ENCODE measurements at places on chromosomes 7 and 10.

GRCh38 chr10:100730725-100731406 lies 14.5 kb upstream of the PAX2 start:
- no peak for DNase-seq

GRCh38 chr10:4062751-4063150 lies 277.7 kb upstream of the KLF6 start:
- no peak for DNase-seq

DNA sequence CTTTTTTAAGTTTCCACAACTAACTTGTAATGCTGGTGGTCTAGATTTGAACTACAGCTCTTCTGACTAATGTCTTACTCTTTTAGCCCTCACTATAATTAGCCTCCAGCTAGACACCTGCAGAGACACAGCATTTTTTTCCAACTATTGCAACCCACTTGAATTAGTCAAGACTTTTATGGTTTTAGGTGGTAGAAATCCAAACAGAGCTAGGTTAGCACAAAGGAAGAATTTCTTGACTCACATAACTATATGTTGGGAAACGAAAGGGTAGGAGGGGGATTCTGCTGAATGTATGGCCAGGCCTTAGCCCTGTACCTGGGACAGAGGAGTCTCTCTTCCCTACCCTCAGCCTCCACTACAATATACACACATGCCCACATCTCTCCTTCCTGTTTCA lies 586.1 kb downstream of the INHBA start:
- DNase-seq = no peak

- no peak for DNase-seq
Measured at GRCh38 chr10:8273749-8274148, 219.3 kb downstream of the GATA3 start.

GRCh38 chr7:16315280-16315679 lies 106.1 kb downstream of the CRPPA start:
- no peak for DNase-seq

- no peak for DNase-seq
Measured at GRCh38 chr10:1299041-1299726, 243.0 kb downstream of the WDR37 start.

- DNase-seq = no peak
Measured at GRCh38 chr7:106936236-106936635, 71.2 kb downstream of the PIK3CG start.

DNA sequence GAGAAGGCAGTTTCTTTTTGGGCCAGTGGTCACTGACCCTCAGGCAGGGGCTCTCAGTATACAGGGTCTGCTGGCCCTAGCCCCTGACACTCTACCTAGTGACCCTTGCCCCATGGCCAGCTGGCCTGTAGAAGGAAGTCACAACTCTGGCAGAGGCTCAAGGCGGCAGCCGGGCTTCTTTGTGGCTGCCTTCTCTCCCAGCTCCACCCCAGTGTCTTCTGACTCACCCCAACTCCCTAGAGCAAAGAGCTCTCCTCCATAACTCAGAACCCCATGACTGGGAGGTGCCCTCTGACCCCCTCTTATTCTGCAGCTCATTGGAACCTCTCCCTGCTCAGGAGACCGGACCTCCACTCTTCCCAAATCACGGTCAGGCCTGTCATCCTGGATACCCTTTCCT lies 358.2 kb downstream of the FGFR2 start:
- DNase-seq = no peak

GRCh38 chr10:125169279-125169678 lies 8.9 kb upstream of the CTBP2 start:
- no peak for DNase-seq

GRCh38 chr7:117385363-117386109 lies 41.8 kb downstream of the ASZ1 start:
- DNase-seq = peak; percentile 36

- no peak for DNase-seq
Measured at GRCh38 chr7:83550100-83550499, 98.8 kb downstream of the SEMA3E start.

GRCh38 chr7:128913870-128914565 lies 3.5 kb upstream of the KCP start:
- no peak for DNase-seq

- no peak for DNase-seq
Measured at GRCh38 chr7:20201380-20201779, 15.8 kb downstream of the MACC1 start.

DNA sequence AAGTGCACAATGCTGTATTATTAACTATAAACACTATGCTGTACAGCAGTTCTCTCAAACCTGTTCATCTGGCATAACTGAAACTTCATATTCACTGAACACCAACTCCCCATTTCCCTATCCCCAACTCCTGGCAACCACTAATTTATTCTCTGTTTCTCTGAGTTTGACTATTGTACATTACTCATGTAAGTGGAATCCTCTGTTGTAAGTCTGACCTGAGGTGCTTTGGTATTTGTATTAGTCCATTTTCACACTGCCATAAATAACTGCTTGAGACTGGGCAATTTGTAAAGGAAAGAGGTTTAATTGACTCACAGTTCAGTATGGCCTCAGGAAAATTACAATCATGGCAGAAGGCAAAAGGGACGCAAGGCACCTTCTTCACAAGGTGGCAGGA lies 266.3 kb downstream of the PPP1R3A start:
- DNase-seq = no peak

GRCh38 chr7:81937091-81937490 lies 167.2 kb upstream of the HGF start:
- no peak for DNase-seq

DNA sequence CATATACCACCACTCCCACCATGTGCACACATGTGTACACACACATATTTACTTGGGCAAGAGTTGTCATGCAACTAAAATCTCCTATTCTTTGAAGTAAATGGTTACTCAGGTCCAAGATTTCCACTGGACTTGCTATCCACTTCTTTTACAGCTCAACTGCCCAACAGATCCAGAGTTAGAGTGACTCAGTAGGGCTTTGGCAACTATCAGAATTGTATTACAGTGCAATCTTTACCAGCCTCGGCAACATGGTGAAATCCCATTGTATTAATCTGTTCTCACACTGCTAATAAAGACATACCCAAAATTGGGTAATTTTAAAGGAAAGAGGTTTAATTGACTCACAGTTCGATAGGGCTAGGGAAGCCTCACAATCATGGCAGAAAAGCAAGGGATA lies 51.9 kb upstream of the ABLIM1 start:
- no peak for DNase-seq

DNA sequence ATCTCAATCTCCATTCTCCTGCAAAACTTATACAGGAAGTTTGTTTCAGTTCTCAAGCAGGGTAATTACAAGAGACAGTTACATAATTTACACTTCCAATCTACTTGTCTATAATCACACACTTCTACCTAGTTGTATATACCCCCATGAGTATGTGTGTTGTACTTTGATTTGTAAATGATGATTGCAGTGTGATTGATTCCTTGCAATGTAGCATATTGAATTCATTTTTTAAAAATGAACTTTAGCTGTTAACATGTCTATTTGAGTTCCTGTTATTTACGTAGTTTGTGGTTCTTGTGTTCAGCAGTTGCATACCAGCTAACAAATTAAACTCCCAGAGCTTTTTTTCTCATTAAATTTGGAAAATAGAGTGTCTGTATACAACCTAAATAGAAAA lies 102.5 kb upstream of the SAMD8 start:
- DNase-seq = no peak

- no peak for DNase-seq
Measured at GRCh38 chr10:123833170-123833850, 58.3 kb downstream of the CPXM2 start.

DNA sequence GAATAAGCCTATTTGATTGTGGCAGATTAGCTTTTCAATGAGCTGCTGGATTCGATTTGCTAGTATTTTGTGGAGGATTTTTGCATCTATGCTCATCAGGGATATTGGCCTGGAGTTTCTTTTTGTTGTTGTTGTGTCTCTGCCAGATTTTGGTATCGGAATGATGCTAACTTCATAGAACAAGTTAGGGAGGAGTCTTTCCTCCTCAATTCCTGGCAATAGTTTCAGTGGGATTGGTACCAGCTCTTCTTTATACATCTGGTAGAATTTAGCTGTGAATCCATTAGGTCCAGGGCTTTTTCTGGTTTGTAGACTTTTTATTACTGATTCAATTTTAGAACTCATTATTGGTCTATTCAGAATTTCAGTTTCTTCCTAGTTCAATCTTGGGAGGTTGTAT lies 43.4 kb upstream of the KLF14 start:
- DNase-seq = no peak

GRCh38 chr10:79002336-79002735 lies 66.4 kb upstream of the ZMIZ1 start:
- DNase-seq = no peak

DNA sequence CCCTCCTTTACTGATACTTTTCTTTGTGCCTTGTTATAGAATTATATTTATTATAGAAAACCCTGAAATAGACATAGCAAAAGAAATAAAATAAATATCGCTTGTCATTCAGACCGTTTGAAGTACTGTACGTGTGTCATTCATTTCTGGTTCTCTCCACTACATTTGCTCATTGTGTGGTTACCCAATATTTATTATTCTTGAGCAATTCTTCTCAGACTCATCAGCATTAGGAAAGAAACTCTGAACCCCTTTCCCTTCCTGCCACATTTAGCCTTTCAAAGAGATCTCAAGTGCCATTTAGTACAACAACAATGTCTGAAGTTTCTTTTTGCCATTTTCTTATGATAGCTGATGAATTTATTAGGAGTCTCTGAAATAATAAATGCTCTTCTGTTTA lies 154.1 kb downstream of the KIAA1217 start:
- DNase-seq = no peak

- DNase-seq = no peak
Measured at GRCh38 chr10:43317422-43317821, 50.6 kb upstream of the RASGEF1A start.

DNA sequence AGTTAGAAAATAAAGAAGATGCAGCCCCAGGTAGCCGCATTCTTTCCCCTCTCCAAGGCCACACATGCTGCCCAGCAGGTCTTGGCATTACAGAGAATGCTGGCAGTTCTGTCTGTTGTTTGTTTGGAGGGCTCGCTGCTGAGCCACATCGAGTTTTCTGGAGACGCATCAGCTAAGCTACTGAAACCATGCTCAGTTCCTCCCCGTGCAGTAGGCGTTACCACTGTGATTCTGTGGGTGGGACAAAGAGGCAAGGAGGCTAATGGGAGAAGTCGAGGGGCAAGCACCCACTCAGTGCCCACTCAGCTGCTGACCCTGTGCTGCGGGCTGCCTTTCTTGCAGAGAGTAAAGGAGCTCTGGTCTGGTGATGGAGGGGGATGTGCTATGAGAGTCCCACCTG lies 15.5 kb upstream of the GTPBP4 start:
- no peak for DNase-seq

GRCh38 chr10:11261687-11262493 lies 244.2 kb downstream of the CELF2 start:
- no peak for DNase-seq

DNA sequence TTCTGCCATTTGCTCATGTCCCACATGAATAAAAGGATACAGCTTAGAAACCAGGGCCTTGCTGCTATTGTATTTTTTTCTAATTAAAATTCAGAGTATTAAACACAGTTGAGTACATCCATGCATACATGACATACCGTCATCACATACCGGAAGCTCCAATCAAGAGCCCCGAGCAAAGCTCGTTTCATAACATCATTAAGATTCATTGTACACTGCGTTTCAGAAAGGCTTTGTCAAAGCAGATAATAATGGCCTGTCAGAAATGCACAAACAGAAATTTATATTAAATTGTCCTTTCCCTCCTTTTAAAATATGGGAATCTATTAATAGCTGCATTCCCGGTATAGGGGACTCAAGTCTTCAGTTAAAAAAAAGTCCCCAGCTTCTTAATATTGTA lies 103.4 kb downstream of the PRTFDC1 start:
- DNase-seq = no peak

DNA sequence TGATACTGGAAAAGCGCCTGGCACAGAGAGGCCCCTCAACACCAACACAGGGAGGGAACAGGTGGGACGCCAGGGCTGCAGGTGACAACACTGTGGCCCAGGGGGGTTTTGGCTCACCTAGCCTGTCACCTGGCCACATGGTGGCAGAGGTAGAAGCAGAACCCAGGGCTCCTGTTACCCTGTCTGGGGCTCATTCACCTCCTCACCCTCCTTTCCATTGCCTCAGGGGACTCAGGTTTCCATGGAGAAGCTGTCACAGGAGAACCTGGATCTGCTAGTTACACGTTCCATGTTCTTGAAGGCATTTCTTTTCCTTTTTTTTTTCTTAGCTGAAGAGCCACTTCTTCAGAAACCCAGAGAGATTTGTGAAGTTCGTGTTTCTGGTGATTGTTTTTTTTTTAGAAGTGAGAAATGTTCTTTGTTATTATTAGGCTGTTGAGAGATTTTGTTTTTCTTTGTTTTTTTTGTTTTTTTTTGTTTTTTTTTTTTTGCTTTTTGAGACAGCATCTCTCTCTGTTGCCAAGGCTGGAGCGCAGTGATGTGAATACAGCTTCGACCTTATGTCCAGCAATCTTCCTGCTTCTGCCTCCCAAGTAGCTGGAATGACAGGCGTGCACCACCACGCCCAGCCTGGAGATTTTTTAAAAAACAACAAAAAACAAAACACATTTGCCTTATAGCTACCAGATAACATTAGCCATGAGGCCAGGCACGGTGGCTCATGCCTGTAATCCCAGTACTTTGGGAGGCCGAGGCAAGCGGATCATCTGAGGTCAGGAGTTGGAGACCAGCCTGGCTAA lies 16.0 kb downstream of the DENND2A start:
- peak; percentile 99 for DNase-seq

DNA sequence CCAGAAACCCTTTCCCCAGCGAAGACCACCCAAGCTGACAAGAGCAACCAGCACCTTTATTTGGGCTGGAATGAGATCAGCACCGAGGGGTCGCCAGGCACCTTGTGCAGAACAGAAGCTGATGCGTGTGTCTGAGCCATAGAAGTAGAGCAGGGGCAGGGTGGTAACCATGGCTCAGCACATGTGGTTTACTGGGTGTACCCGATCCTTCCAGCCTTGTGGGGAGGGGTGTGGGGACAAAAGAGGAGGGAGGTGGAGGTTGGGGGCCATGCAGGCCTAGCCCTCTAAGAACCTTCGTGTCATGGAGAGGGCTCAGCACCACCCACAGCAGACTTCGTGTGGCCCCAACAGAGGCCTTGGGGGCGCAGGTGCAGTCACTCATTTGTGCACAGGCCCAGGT lies 84.0 kb upstream of the GTF2I start:
- no peak for DNase-seq

GRCh38 chr10:14617852-14618251 lies 156.8 kb downstream of the FAM107B start:
- DNase-seq = no peak

GRCh38 chr7:375321-375831 lies 85.4 kb downstream of the FOXL3 start:
- no peak for DNase-seq

DNA sequence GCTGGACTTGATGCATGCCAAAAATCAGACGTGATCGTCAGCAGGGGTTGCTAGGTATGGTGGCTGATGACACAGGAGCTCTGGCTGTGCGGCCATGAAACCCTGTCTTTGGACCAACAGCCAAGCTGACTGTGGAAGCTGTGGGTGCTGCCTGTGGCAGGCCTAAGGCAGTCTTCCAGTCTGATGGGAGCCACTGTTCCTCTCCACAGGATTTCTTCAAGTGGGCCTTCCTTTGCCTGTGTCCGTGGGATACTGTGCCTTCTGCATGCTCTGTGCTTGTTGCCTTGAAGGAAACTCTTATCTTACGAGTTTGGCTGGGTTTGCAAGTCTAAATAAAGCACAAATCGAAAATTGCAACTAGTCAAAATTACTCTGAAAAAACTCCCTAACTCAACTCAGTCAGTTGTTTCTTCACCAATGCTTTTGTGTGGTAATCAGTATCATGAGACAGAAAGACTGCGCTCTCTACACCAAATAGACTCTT lies 101.9 kb upstream of the PDLIM1 start:
- DNase-seq = no peak

Measured in NCI-H2171 treated with DMSO at 0.1 percent for 48 hours (cell line).